KBM-7 (cell line): ENCODE measurements at places on chromosomes 1 and 21.

DNA sequence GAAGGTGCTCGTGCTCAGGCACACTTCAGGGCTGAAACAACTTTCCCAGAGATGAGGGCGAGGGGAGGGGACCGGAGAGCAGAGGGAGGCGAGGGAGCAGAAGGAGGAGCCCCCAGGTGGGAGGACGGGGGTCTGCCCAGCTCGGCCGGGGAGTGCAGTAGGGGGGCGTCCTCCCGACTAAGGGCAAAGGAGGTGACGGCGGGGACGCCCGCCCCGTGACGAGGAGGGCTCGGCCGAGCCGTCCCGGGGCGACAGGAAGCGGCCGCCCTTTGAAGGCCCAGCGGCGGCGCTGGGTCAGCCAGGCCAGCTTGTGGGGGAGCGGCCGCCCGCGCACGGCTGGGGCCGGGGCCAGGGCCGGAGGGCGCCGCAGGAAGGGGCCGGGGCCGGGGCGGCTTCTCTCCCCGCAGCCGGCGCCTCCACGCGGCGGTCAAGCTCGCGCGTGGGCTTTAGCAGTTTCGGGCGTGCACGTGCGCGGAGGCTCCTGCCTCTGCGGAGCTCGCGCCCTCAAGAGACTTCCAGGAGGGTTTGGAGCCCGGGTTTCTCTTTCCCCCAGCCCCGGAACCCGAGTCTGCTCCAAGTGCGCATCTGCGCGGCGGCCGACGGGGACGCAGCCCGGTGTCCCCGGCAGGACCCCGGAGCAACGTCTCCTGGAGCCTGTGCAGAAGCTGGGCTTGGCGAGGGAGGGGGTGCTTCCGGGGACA, 100.8 kb upstream of the SLC45A1 start:
- DNase-seq: no peak

GRCh38 chr1:16978567-16979474, 1.6 kb downstream of the MFAP2 start:
- no peak for DNase-seq

- DNase-seq: no peak
Measured at GRCh38 chr1:67060811-67061218, 6.9 kb upstream of the SLC35D1 start.

GRCh38 chr1:3516911-3517675, 62.6 kb downstream of the ARHGEF16 start:
- DNase-seq: no peak
